ENCODE measurements at places on chromosomes 12 and 14. TPM values are rescaled to one million over a fixed set of nuclear protein-coding genes. Genes with fewer than 3 reads are reported as not detected.

Gene PLCZ1
- total RNA-seq = not detected

Gene ASIC1
- total RNA-seq = 5.9 TPM

Gene GLIPR1L2
- total RNA-seq = 0.56 TPM

Gene CKB
- 267 TPM for total RNA-seq

Gene P2RX2
- total RNA-seq = not detected

Gene DLGAP5
- 23.9 TPM for total RNA-seq

Gene KCNC2
- total RNA-seq = not detected

Gene PPP1R1A
- not detected for total RNA-seq

Gene SRRM4
- total RNA-seq = not detected

Gene CMKLR1
- not detected for total RNA-seq

Gene SPX
- total RNA-seq = 8.3 TPM

Gene ADAMTS20
- not detected for total RNA-seq

Gene MIPOL1
- total RNA-seq = 8.4 TPM

Gene OLR1
- total RNA-seq = not detected

Gene FAM186B
- total RNA-seq = 0.07 TPM

Gene FGF23
- total RNA-seq = not detected

Gene TEX52
- not detected for total RNA-seq

Gene RNASE4
- total RNA-seq = 11.1 TPM

Gene GLIPR1
- total RNA-seq = 5.6 TPM

Gene SERPINA9
- total RNA-seq = not detected

Gene SLCO1B1
- total RNA-seq = not detected

Gene FOXA1
- total RNA-seq = 35.8 TPM

Gene OR10A7
- total RNA-seq = not detected

Gene SAMD15
- total RNA-seq = 0.35 TPM

Gene TRIM9
- 0.14 TPM for total RNA-seq

Gene ADGRD1
- not detected for total RNA-seq

Gene FAM181A
- total RNA-seq = 0.99 TPM

Gene NT5DC3
- total RNA-seq = 9.5 TPM

Gene CHST11
- total RNA-seq = 16.8 TPM

Gene RPL6
- 2,323 TPM for total RNA-seq

Gene DHH
- total RNA-seq = under 0.01 TPM

Gene TAS2R8
- not detected for total RNA-seq

Gene HPD
- not detected for total RNA-seq

Gene RTN1
- not detected for total RNA-seq

Gene XRCC3
- 38.9 TPM for total RNA-seq

Gene SYT1
- 0.49 TPM for total RNA-seq

Gene MYH7
- not detected for total RNA-seq

Gene PLEKHA5
- total RNA-seq = 13.3 TPM

Gene TROAP
- total RNA-seq = 15.6 TPM

Gene P2RX7
- 0.05 TPM for total RNA-seq

Gene YY1
- 39.4 TPM for total RNA-seq

Gene APOF
- not detected for total RNA-seq

Gene MNAT1
- 48.2 TPM for total RNA-seq

Gene RTL1
- total RNA-seq = not detected

Data from airway epithelial cell (primary cell).